ENCODE measurements at places on chromosomes 13 and 19.

DNA sequence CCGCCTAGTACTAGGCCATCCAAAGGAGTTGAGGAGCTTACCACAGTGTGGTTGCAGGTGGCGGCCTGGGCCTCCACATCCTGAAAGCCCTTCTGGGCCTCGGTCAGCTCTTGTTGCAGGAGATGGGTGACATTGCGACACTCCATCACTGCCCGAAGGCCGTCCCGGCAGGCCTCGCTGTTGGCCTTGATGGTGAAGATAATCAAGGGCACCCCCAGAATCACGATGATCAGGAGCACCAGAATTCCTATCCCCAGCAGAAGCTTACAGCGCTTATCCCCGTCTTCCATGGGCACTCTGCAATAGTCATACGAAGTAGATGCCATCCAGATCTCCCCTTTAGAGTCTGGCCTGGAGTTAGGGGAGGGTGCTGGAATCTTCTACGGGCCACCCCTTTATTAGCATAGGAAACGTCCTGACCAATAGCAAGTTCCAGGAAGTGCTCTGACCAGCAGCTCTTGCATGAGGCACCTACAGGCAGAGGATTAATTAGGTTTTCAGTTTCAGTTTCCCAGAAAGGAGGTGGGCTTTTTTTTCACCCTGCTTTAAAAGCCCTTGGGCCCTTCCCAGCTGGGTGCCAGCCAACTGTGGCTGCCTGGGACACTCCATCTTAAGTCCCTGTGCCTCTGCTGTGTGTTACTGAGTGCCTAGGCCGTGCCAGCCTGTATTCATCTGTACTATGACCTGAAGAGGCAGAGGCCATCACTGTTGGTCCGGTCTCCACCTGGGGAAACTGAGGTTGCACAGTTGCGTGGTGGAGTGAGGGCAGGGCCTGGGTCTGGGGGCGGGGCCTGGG, at the start of gene BST2:
TSS of gene BST2 (minus strand) at position 381 of the 796 bp plus-strand sequence. CDS start at position 326, 55 bp downstream.
- peak; percentile 52 for DNase-seq

- DNase-seq, result no peak
Measured at GRCh38 chr13:84917252-84917878, 881.9 kb downstream of the SLITRK6 start.

- no peak for DNase-seq
Measured at GRCh38 chr13:103703246-103703645, 637.0 kb upstream of the SLC10A2 start.

DNA sequence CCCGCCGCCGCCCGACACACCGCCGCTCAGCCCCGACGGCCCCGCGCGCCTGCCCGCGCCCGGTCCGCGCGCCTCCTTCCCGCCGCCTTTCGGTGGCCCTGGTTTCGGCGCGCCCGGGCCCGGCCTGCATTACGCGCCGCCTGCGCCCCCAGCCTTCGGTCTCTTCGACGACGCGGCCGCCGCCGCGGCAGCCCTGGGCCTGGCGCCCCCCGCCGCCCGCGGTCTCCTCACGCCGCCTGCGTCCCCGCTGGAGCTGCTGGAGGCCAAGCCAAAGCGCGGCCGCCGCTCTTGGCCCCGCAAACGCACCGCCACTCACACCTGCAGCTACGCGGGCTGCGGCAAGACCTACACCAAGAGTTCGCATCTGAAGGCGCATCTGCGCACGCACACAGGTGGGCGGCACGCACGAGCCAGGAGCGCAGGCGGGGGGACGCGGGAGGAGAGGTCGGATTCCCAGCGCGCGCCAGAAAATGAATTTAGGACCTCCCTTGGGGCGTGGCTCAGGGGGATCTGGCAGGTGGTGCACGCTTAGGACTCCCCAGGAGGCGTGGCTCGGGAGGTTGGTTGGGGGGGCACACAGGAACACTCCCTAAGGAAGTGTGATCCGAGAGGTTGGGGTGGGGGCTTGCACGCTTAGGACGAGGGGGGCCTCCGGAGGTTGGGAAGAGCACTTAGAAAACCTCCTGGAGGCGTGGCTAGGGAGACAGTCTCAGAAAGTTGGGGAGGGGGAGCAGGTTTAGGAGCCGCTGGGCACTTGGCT, 1.2 kb downstream of the KLF2 start:
- DNase-seq, result no peak

- no peak for DNase-seq
Measured at GRCh38 chr19:34067861-34068271, 104.4 kb upstream of the LSM14A start.

DNA sequence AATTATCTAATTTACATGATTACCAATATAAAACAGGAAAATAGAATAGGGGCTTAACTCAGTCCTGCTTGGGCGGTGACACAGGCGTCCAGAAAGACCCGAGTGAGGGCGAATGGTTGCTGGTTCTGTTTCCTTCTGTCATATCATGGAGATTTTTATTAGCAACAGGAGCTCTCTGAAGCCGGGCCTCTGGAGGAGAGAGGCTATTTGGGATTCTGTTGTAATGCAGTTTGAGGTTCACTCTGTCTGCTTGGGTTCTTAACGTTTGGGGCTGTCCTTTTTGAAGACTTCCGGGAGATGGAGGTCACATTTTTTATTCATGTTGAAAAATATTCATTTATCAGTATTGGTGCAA, 115.7 kb upstream of the ZNF536 start:
- no peak for DNase-seq

DNA sequence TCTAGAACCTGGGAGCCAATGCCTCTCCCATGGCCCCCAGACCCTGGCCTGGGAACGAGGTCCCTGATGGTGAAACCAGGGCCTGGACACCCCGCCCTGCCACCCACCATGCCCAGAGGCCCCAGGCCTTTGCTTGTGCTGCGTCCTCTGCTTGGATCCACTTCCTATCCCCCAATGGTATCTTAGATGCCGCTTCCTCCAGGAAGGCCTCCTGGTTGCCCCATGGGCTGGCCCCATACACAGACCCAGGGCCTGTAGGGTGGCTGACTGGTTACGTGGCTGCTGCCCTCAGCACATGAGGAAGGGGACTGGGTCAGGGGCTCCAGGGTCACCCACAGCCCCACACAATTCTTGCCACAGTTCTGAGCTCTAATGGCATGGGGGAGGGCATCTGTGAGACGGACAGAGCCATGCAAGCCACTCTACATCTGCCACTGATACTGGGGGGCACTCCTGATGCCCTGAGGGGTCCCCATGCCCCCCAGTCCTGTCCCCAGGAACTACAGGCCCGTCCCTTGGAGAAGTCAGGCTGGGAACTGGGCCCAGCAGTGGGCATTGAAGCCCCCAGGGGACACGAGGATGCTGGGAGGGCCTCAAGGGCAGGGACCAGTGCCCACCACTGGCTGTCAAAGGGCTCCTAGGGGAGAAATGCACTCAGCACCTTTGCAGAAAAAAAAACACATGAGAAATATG, 5.0 kb downstream of the RPL36 start:
- no peak for DNase-seq

DNA sequence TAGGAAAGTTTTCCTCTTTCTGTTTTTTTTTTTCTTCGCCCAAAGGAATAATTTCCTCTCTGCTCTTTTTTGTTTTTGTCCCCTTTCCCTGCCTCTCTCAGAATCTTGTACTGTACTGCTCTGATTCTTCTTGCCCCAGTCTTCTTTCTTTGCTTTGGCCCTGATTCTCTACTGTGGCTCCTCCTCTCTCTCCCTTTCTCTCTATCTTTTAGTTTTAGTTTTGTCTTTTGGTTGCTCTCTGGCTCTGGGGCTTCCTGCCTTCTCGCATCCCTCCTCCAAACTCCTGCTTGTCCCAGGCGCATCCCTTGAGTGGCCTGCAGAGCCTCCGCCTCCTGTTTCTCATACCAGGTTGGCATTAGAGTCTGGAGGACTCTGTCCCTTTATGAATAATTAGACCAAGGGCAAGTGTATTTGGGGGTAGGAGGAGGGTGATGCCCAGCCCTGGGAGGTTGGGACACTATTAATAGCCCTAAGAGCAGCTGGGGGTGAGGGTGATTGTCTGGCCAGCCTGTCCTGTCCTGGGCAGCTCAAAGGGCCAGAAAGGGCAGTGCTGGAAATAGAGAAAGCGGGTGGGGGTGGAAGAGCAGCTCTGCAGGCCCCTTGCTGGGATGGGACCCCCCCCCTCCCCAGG, 39.1 kb downstream of the LYL1 start:
- no peak for DNase-seq

GRCh38 chr13:57829496-57829895, 198.0 kb downstream of the PCDH17 start:
- DNase-seq, result no peak

GRCh38 chr19:44772959-44773358, 4.7 kb upstream of the CBLC start:
- DNase-seq, result no peak

DNA sequence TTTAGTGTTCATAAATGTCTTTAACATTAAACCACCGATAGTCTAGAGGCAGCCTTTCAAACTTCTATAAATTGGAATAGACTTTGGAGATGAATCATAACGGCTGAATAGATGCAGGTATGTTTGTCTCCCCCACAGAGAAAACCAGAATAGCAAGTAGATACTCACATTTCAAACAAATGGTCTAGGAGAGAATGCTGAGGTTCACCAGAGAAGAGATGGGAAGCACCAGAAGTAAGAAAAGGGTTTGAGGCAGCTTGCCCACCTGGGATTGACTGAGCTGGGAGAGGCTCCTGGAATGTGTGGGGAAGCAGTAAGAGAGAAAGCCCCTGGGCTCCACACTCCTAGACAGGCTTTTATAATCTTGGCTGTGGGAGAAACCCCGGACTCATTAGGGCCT, 6.4 kb downstream of the IGFL3 start:
- DNase-seq, result no peak

GRCh38 chr19:56856822-56857221, 16.3 kb upstream of the PEG3 start:
- DNase-seq, result no peak

DNA sequence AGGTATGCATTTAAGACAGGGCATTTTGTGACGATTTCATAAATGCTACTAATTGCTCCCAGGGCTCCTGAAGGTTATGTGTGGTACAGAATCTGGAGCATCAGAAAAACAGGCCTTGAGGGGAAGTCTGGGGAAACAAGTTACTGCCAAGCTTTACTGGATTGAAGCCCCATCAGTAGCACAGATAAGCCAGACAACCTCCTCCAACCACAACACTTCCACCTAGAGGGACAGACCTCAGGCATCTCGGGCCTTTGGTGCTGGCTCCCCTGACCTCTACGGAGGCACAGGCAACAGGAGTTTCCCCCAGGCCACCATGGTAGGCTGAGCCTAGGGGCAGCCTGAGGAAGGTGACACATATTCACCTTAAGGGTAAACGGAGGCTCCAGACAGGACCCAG, 54.1 kb downstream of the ABCC4 start:
- DNase-seq, result no peak

- DNase-seq, result no peak
Measured at GRCh38 chr13:73844986-73845385, 289.2 kb downstream of the KLF12 start.

DNA sequence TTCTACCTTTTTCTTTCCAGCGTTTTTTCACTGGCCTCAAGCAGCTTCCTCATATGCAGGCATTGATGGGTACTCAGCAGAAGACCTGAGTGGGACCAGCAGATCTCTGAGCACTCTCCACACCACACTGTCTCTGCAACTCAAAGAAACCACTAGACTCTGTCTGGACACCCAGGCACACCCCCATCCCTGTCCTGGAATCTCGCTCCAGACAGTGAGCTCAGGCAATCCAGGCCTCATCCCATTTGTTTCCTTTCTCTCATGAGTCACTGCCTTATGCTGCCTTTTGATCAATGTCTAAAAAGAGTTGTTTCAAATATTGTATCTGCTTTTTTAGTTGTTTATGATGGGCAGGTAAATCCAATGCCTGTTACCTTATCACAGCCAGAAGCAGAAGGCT, 19.7 kb upstream of the POP4 start:
- no peak for DNase-seq

DNA sequence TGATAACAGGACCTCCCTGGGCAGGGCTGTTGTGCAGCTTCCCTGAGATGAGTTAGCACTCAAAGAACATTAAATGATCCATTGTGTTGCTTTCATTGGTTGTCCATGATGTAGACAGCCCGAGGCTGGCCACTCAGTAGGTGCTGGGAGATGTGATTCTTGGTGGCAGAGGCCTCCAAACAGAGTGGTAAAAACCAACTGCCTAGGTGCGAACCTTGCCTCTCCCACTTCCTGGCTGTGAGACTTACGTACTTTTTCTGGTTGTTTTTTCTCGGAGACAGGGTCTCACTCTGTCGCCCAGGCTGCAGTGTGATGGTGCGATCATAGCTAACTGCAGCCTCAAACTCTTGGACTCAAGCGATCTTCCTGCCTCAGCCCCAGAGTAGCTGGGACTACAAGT, 6.2 kb downstream of the SARS2 start:
- DNase-seq, result no peak

DNA sequence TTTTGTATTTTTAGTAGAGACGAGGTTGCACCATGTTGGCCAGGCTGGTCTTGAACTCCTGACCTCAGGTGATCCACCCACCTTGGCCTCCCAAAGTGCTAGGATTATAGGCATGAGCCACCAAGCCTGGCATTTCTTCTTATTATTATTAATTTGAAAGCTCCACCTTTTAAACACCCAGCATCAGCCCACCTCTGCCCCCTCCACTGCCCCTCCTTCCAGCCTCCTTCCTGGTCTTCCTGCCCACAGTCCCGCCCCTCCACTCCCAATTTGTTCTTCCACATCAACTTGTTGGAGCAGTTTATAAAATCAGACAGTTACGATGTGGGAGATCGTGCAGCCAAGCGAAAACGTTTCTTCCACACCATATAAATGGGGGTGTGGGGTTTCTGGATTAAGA, 7.8 kb upstream of the CLIP3 start:
- DNase-seq, result no peak

DNA sequence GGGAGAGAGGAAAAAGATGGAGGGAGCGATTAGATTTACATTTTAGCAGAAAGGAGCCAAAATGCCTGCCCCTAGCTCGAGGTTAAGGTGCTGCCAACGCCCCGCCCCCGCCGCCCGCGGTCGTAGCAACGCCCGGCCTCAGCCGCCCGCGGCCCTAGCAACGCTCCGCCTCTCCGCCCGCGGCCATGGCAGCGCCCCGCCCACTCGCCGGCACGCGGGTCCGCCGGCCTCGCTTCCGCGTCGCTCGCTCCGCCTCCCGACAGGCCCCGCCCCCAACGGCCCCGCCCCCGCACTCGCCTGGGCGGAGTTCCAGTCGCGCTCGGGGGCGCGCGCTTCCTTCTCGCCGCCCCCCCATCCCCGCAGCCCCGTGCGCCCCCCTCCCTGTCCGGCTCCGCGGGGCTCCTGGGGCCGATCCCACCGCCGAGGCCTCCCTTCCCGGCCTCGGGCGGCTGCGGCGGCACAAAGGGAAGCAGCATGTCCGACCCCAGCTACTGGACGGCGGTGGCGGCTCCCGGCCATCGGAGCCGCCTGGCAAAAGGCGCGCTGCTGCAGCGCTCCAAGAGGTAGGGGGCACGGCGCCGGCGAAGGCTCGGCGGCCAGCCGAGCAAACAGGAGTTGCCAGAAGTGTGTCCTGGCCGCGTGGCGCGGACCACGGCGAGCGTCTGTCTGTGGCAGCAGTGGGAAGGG, 20.3 kb downstream of the MAST3 start:
- peak; percentile 87 for DNase-seq

- no peak for DNase-seq
Measured at GRCh38 chr13:114194853-114195252, 15.8 kb downstream of the CFAP97D2 start.

GRCh38 chr13:109672545-109672944, 113.8 kb downstream of the IRS2 start:
- DNase-seq, result no peak

GRCh38 chr13:49296659-49297058, 48.9 kb downstream of the CDADC1 start:
- DNase-seq, result no peak

GRCh38 chr19:18109733-18110608, 12.4 kb downstream of the MAST3 start:
- DNase-seq, result no peak

- DNase-seq, result no peak
Measured at GRCh38 chr13:33773790-33774462, 44.0 kb upstream of the RFC3 start.
